ENCODE measurements at places on chromosomes 6 and 20. TPM values are rescaled to one million over a fixed set of nuclear protein-coding genes. Genes with fewer than 3 reads are reported as not detected.
A peak's percentile ranks its signal among the peaks of the same experiment; 100 is the strongest.

- DNase-seq: peak; percentile 58
- no peaks in the 10 kb centered on the region for H3K36me3 ChIP-seq
- H3K4me1 ChIP-seq: no peaks in the 10 kb centered on the region
- peak within 1 kb of the TSS; percentile 67 for H3K4me3 ChIP-seq
- peak within 1 kb of the TSS; percentile 81 for H3K27ac ChIP-seq
- H3K27me3 ChIP-seq: peaks cover 16% of the 10 kb centered on the region
Observed at GRCh38 chr6:55578537-55579363, at the start of gene HMGCLL1. Gene HMGCLL1, minus strand, starts transcription at chr6:55579192. Its CDS starts 137 bp downstream, at chr6:55579055.

DNA sequence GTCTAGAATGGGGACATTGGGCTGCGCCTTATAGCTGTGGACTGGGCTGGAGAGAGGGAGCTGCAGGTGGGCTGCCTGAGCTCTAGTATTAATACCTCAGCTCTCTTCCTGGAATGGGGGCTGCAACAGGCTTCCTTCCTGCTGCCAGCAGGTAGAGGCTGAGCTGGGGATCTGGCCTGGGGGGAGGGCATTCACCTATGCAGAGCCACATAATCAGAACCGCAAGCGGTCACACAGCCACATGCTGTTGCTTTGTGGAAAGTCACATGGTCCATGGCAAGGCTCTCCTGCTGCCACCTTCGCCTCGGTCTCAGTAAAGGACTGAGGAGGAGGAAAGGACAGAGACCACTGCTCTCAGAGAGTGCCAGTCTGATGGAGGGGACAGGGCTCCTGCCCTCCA lies 35.7 kb downstream of the ITPR3 start:
- no peak for DNase-seq
- H3K36me3 ChIP-seq: peaks cover 18% of the 10 kb centered on the region
- peaks cover 5% of the 10 kb centered on the region for H3K4me1 ChIP-seq
- H3K27me3 ChIP-seq: no peaks in the 10 kb centered on the region
- no peak overlapping the region for H3K27ac ChIP-seq
- H3K4me3 ChIP-seq: no peak overlapping the region

DNA sequence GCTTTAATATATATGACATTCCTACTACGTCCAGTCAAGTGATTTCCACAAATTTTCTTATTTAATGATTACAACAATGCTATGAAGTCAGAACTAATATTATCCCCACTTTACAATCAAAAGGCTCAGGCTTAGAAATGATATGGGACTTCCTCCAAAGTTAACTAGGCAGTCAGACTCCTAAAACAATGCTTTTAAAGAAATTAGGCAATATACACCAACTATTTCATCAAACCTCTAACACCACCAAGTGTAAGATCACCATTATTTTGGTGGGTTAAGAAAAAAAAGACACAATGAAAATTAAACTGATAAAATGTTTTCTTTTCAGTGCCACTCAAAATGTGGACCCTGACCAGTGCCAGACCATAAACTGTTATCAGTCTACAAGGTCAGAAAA lies 256.1 kb upstream of the RUNX2 start:
- no peaks in the 10 kb centered on the region for H3K36me3 ChIP-seq
- no peaks in the 10 kb centered on the region for H3K4me1 ChIP-seq
- no peak for DNase-seq
- H3K4me3 ChIP-seq: no peak overlapping the region
- no peak overlapping the region for H3K27ac ChIP-seq
- H3K27me3 ChIP-seq: no peaks in the 10 kb centered on the region

Gene LY6G6F
- not detected for total RNA-seq

Gene SLC32A1
- not detected for total RNA-seq

Gene PIGT
- total RNA-seq: 126 TPM

GRCh38 chr6:38269461-38270172 lies 370.1 kb downstream of the BTBD9 start:
- no peak for DNase-seq
- peaks cover 41% of the 10 kb centered on the region for H3K4me1 ChIP-seq
- no peak overlapping the region for H3K4me3 ChIP-seq
- no peaks in the 10 kb centered on the region for H3K27me3 ChIP-seq
- H3K27ac ChIP-seq: peak overlapping the region; percentile 47

Gene FBXO30
- total RNA-seq: 16.7 TPM

- no peaks in the 10 kb centered on the region for H3K27me3 ChIP-seq
- H3K27ac ChIP-seq: no peak overlapping the region
- no peak overlapping the region for H3K4me3 ChIP-seq
Observed at GRCh38 chr6:82484737-82485626, 121.4 kb downstream of the TPBG start.

Gene MUC21
- not detected for total RNA-seq

GRCh38 chr20:44075191-44075949 lies 111.6 kb downstream of the JPH2 start:
- no peaks in the 10 kb centered on the region for H3K36me3 ChIP-seq
- peak overlapping the region; percentile 79 for H3K27ac ChIP-seq
- no peaks in the 10 kb centered on the region for H3K27me3 ChIP-seq
- no peak overlapping the region for H3K4me3 ChIP-seq

Gene PDE10A
- total RNA-seq: 12.2 TPM

All from left ventricle myocardium inferior (tissue), 1 donor.